ENCODE measurements at places on chromosomes 7 and 10.

GRCh38 chr10:37285063-37285462, 159.7 kb downstream of the ANKRD30A start:
- DNase-seq = no peak

- no peak for DNase-seq
Observed at GRCh38 chr10:4807761-4808507, 18.1 kb upstream of the AKR1E2 start.

DNA sequence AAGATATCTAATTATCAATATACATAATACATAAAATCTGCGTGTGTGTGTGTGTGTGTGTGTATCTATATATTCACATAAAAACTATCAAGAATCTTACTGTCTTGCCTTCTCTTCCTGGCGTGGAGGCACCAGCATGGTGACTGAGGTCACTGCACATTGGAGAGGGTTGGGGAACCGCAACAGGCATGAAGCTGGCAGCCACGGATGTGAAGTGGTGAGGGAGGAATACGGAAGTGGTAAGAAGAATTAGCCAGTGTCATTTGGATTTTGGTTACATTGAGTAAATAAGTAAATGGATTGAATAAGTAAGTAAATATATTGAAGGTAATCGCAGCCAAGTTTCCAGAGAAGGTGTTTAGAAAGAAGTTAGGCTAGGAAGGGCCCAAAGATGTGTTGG, 85.1 kb downstream of the TRIM24 start:
- DNase-seq = no peak

DNA sequence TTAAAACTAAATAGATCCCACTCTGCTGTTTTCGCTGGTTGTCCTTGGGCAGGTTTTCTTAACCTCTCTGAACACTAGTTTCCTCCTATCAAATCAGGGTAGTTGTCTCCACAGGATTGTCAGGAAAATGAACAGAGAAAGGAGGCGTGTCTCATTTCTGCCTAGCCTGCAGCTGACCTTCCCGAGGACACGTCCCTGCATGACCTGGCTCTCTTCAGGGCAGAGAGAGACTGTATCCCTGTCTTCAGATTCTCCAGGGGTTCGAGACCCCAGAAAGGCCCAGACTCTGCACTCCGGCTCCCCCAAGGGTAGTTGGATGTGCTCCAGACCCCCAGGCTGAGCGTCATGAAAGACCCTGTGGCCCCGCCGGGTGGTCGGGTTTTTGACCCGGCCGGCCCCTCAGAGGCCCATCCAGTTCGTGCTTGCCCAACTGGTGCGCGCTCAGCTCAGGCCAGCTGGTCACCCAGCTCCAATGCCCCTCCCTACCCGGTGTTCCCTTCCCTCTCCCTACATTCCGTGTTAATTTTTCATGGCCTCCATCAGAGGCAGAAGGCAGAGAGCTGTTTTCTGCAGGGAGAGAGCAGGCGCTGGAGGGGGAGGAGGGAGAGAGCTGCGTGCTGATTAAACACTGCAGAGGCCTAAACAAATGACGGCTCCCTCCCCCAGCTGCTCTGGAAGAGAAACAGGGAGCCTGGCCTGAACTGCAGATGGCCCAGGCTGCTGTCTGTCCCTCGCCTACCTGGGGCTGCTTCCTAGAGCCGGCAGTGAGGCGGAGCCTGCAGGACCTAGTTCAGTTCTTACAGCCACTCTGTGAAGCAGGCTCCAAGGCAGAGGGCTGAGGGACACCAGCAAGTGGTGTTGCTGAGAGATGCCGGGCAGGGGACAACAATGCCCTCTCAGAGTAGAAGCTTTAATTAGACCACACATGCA, 86.2 kb upstream of the PPIF start:
- no peak for DNase-seq

GRCh38 chr10:97169911-97170693, 15.7 kb downstream of the SLIT1 start:
- no peak for DNase-seq

DNA sequence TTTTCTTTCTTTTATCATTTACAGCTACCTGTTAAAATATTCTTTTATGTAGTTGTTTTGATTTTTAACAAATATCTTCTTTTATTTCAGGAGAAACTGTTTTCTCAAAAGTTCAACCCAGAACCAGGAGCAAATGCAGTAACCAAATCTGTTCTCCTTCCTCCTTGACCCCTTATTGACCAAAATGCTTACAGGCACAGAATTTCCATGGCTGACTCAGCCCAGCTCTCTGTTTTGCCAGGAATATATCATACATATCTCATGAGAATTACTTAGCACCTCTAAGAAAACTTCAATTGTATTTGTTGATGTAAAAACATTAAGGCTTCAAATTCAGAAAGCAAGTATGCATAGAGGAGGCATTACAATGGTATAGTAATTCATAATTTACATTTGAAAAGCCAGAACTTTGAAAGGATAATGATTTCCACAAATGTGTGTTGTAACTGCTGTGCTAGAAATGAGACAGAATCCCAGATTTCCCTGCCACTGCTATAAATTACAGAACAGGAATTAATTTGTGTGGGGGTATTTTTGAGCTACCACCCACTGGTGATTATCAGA, 2.2 kb downstream of the GSAP start:
- no peak for DNase-seq

DNA sequence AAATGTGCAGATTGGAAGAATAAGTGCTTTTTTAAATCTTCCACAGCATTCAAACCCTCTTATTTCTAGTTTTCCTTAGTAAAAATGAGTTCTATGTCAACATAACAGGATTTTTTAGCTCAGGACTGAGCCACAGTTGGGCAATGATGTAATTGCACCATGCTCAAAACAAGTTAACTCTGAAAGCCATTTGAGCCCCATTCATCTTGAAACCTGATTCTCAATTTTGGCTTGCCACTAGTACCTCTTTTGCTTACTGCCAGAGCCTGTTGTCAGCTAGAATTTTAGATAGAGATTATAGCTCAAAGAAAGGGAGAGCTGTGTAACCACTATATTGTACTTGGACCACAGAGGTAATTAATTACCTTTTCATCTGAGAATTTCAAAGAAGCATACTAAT, 1028.5 kb upstream of the PHF14 start:
- DNase-seq = no peak

DNA sequence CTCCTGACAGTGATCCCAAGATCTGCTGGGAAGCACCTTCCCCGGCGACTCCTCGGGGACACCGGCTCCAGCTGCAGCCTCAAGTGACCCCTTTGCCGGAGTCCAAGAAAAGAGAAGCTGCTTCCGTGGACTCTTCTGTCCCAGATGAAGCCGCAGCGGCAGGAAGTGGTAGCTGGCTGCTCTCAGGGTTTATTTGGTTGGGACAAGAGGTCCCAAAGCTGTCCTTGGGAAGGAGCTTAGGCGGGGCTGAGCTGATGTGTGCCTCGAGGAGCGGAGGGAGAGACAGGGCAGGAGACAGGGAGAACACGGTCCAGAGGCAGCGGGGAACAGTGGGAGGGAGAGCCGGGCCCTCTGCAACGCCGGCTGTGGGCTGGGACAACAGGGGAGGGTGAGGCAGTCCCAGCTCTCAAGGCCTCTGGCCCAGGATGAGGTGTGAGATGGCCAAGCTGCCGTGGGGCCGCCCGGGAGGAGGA, 13.1 kb upstream of the FAM20C start:
- DNase-seq = no peak

- no peak for DNase-seq
Observed at GRCh38 chr10:1195828-1196227, 139.6 kb downstream of the WDR37 start.

DNA sequence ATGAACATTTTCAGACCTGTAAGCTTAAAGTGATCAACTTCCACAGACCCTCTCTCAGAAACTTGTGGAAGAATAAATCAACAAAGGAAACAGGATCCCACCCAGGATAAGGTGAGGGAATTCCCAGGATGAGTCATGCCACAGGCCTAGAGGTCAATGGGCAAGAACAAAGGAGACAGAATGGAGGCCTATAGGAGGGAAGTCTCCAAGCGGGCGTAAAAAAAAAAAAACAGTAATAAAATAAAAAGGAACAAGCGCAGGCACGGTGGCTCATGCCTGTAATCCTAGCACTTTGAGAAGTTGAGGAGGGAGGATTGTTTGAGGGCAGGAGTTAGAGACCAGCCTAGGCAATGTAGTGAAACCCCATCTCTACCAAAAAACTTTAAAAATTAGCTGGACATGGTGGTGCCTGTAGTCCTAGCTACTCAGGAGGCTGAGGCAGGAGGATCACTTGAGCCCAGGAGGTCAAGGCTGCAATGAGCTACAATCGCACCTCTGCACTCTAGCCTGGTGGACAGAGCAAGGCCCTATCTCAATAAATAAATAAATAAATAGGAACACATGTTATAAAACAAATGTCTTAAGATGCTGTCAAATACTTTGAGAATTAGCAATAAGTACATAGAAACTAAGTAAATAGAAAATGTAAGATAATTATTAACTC, 8.4 kb downstream of the SORBS1 start:
- DNase-seq = no peak

- no peak for DNase-seq
Observed at GRCh38 chr10:24596217-24596930, 127.3 kb downstream of the ARHGAP21 start.

DNA sequence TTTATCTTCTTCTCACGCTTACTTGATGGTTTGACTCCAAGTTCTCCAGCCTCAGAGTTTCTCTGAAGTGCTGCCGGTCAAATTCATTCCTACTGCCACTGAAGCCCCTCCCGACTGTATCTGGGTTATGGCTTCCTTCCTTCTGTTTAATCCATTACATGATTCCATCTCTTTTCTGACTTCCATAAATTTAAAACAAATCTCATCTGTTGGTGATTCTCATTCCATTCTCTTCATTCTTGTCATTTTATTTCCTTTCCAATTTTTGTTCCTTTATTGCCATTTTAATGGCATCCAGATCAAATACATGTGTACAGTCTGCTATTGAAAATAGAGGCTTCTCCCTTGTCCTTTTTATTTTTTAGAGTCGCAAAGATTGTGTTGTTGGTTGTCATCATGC, 25.4 kb upstream of the HIBADH start:
- no peak for DNase-seq

DNA sequence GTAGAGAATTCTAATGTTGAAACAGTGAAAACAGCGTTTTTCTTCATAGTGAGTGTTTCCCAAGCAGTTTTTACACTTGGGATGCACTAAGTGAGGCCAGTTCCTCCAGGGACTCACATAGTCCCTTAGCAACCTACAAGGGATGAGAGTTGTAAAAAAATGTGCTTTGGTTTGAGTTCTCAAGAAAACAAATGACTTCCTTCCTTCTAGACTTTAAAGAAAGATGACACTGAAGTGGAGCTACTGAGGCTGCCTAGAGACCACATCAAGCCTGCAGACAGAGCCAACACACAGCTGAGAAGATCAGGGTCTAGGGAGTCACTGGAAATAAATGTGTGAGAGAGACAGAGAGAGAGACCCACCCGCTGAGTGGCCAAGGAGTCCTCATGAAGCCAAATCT, 264.4 kb downstream of the TNS3 start:
- DNase-seq = no peak

DNA sequence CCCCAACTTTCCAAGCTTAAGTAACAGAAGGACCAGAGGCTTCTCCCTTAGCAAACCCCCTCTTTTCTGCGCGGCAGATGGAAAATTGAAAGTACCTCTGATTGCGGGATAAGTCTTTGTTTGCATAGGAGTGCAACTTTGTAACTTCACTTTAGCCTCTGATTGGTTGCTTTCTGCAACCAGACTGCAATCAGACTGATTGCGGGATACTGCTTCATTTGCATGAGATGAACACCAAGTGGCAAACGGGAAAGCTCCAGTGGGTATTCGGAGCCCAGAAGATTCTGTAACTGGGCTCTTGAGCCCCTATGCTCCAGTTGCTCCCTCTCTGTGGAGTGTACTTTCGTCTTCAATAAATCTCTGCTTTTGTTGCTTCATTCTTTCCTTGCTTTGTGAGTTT, 260.6 kb downstream of the BAMBI start:
- no peak for DNase-seq

DNA sequence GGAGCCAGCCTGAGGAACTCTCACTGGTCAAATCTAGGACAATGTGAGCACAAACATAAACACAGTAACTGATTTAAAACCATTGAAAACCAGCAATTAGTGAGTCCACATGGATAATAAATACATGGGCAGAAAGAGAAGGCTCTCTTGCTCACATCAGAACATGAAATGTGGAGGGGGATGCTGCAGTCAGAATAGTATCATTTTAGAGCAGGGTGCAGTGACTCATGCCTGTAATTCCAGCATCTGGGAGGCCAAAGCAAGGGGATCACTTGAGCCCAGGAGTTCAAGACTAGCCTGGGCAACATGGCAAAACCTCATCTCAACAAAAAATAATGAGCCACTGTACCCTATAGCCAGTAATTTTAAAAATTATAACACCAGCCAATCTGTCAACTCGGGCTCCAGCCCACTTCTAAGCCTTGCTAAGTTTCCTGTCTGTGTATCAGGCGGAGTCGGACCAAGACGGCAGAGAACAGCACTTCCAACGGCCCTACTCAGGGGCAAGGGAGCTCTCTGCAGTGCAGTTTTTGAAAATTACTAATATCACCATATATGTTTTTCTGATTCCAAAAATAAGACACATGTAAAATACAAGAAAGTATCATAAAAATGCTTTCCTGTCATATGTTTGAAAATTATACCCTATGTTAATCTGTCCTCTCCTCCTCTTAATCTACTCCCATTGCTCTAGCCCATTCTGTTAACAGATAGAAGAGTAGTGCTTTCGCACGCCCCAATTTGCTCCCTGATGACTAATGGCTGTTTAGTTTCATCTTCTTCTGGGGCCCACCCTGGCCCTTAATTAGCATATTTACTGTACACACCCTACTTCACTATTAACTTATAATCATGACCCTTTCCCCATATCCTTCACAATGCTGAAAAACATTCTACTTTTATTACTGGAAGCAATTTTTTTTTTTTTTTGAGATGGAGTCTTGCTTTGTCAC, 17.1 kb downstream of the URGCP start:
- DNase-seq = no peak

Data from muscle of back (tissue), 13 donors.